ENCODE measurements at places on chromosomes 3 and 15. TPM values are rescaled to one million over a fixed set of nuclear protein-coding genes. Genes with fewer than 3 reads are reported as not detected.

DNA sequence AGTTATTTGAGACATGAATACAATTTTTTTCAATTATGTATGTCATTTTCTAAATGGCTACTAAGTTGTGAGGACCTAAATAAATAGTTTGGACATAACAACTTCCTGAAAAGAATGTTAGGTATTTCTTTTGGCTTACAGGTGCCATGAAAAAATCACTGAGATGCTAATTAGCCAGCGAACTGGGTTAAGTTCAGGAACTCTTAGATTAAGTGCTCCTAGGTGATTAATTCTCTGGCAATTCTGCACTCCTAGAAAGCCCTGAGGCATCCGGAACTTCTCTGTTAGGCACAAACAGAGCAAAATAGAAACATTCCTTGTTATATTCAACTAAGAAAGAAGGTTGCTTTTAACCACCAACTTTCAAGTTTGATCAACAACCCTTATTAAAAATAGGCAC lies 192.3 kb downstream of the STAG1 start:
- no peak overlapping the region for H3K27ac ChIP-seq
- no peaks in the 10 kb centered on the region for H3K27me3 ChIP-seq
- H3K4me1 ChIP-seq: no peaks in the 10 kb centered on the region
- DNase-seq: no peak
- H3K4me3 ChIP-seq: no peak overlapping the region

DNA sequence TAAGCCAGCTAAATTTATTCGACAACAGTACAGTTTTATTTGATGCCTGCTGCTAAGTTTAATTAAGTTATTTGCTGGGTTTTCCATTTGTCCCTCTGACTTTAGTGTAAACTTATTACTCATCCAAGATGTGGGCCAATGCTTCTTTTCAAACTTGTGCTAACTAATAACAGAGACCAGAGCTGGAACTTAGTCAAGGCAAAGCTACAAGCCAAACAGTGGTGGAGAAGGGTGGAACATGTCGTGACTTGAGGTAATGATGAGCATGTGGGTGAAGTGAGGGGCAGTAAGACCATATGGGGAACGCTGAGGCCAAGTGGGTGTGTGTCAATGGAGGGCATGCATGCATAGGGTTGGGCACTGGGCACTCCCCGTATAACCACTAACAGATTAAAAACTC lies 63.9 kb downstream of the NMD3 start:
- H3K36me3 ChIP-seq: no peaks in the 10 kb centered on the region
- H3K4me1 ChIP-seq: no peaks in the 10 kb centered on the region
- no peak overlapping the region for H3K27ac ChIP-seq
- no peak overlapping the region for H3K4me3 ChIP-seq

GRCh38 chr3:13074006-13074375 lies 762 bp upstream of the IQSEC1 start:
- H3K4me3 ChIP-seq: no peak overlapping the region
- H3K36me3 ChIP-seq: no peaks in the 10 kb centered on the region
- H3K27me3 ChIP-seq: no peaks in the 10 kb centered on the region
- no peak overlapping the region for H3K27ac ChIP-seq

GPR27 gene
- 1.0 TPM for polyA plus RNA-seq

DNA sequence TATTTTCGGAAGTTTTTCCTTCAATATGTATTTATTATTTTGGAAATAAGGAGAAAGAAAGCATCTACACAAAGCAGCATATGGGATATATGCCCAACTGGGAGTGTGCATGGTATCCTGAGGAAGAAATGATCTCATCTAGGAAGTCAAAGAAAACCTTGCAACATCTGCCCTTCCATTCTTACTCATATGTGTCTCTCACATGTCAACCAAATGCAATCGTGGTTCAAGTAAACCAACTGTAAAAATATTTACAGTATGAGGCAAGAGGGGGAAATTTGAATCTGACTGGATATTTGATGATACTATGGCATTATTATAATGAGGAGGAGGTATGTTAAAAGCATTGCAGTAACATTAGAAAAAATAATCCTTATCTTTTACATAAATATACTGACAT lies 3.2 kb upstream of the SCG3 start:
- DNase-seq: no peak

GRCh38 chr3:55173504-55173903 lies 245.6 kb upstream of the LRTM1 start:
- H3K27ac ChIP-seq: no peak overlapping the region
- H3K4me3 ChIP-seq: no peak overlapping the region
- H3K4me1 ChIP-seq: no peaks in the 10 kb centered on the region
- peaks cover 2% of the 10 kb centered on the region for H3K27me3 ChIP-seq

TMIE gene
- polyA plus RNA-seq: not detected

GP9 gene
- polyA plus RNA-seq: not detected

GRCh38 chr3:158403013-158403412 lies 168.0 kb upstream of the MLF1 start:
- H3K4me3 ChIP-seq: no peak overlapping the region
- no peaks in the 10 kb centered on the region for H3K4me1 ChIP-seq
- no peaks in the 10 kb centered on the region for H3K27me3 ChIP-seq
- no peak overlapping the region for H3K27ac ChIP-seq
- no peaks in the 10 kb centered on the region for H3K36me3 ChIP-seq

RASGRP1 gene
- 3.0 TPM for polyA plus RNA-seq

GRCh38 chr3:29649815-29650547 lies 369.1 kb downstream of the RBMS3 start:
- no peak overlapping the region for H3K27ac ChIP-seq
- no peak overlapping the region for H3K4me3 ChIP-seq
- no peaks in the 10 kb centered on the region for H3K36me3 ChIP-seq
- no peak for DNase-seq
- H3K4me1 ChIP-seq: no peaks in the 10 kb centered on the region

DNA sequence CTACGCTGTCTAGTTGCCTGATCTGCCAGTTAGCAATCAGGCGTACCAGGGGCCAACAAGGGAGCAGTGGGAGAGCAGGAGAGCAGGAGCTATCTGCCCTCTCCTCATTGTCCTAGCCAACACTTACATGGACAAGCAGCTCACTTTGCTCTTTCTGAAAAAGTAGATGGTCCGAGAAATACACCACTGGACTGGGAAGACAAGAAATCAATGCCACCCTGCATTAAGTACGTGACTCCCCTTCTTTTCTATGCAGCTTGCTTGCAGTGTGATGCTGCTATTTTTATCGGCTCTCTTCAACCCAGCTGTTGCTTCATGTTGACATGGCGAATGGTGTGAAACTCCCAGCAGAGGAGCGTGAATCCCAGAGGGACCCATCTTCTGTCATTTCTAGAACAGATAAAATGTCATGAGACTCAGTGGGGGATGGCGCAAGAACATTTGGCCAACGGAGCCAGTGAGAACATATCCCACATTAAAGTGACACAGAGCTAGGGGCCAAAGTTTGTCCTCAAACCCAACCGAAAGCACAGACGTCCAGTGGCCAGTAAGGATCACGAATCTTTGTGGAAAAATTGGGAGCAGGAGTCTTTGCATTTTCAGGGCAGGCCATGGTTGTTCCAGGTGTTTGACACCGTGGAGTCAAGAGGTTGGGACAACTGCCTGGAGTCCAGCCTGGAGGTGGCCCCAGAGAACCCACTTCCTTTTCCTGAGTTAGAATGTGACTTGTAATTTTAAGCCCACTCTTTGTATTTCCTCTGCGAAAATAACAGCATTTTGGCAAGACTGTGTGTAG lies 53.7 kb upstream of the MEF2A start:
- no peaks in the 10 kb centered on the region for H3K27me3 ChIP-seq
- no peak for DNase-seq
- H3K4me1 ChIP-seq: no peaks in the 10 kb centered on the region
- no peak overlapping the region for H3K27ac ChIP-seq
- no peaks in the 10 kb centered on the region for H3K36me3 ChIP-seq

RBMS3 gene
- polyA plus RNA-seq: 0.81 TPM

GRCh38 chr3:37291275-37291700 lies 116.9 kb upstream of the LRRFIP2 start:
- no peaks in the 10 kb centered on the region for H3K4me1 ChIP-seq
- no peak overlapping the region for H3K27ac ChIP-seq
- DNase-seq: no peak
- no peak overlapping the region for H3K4me3 ChIP-seq
- no peaks in the 10 kb centered on the region for H3K27me3 ChIP-seq

DNA sequence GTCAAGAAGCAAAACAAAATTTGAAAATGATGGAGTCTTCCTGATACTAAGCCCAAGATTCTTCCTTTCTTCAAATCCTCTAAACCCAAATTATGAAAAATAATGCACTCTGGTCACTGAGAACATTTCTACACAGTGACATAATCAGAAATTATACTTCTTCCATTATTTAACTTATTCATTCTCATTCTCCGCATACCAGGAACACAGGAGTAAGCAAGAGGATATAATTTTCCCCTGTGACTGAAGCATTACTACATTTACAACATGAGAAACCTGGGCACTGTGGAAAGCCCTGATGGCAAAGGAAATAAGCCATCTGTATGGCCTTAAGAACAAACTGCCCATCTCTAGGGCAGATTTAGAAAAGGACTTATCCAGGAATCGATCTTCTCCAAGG lies 47.0 kb downstream of the EXD1 start:
- no peaks in the 10 kb centered on the region for H3K4me1 ChIP-seq
- no peaks in the 10 kb centered on the region for H3K27me3 ChIP-seq
- no peak for DNase-seq
- H3K36me3 ChIP-seq: no peaks in the 10 kb centered on the region
- no peak overlapping the region for H3K27ac ChIP-seq

RTP4 gene
- polyA plus RNA-seq: 11.2 TPM

DNA sequence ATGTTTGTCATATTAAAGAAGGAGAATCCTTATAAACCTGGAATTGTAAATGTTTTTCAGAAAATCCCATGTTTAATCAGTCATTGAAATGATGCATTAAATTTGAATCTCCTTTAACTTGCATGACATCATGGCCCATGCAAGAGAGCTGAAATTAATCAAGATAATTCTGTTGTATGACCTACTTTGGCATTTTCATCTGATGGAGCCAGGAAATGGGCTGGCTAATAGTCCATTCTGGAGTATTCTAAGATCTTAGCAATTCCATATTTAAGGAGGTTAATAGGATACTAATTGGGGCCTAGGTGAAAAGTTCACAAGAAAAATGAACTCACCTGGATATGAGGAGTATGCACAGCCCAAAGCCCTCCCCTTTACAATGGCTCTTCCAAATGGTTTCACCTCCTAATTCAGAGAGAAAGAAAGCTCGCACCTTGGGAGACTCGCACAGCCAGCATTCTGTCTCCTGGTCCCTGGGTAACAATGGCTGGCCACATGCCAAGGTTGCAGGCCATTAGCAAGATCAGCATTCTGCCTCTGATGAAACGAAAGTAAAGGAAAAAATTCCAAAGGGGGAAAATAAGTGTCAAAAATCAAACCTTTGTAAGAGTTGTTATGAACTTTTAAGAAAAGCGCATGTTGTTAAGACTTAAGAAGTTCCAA lies 786.4 kb downstream of the MCTP2 start:
- H3K4me1 ChIP-seq: no peaks in the 10 kb centered on the region
- H3K36me3 ChIP-seq: no peaks in the 10 kb centered on the region
- no peak overlapping the region for H3K27ac ChIP-seq
- DNase-seq: peak; percentile 24

RTP3 gene
- polyA plus RNA-seq: not detected

ANKUB1 gene
- polyA plus RNA-seq: not detected

DNA sequence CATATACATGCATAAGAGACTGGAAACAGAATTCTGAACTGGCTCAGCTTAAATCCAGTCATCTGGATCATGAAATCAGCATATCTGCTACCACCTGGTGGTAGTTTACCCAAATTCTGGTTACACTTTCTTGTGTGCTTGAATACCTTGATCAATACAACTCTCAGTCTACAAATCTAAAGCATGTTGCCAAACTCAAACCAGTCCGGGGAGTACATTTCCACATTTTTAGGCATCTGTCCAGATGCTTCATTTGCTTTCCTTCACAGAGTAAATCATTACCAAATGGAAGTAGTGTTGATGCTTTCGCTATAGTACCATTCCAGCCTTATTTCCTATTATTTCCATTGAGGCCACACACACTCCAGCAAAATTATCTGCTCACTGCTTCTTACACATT lies 126.4 kb downstream of the P2RY1 start:
- no peak overlapping the region for H3K27ac ChIP-seq
- peak; percentile 35 for DNase-seq
- no peaks in the 10 kb centered on the region for H3K36me3 ChIP-seq

DNA sequence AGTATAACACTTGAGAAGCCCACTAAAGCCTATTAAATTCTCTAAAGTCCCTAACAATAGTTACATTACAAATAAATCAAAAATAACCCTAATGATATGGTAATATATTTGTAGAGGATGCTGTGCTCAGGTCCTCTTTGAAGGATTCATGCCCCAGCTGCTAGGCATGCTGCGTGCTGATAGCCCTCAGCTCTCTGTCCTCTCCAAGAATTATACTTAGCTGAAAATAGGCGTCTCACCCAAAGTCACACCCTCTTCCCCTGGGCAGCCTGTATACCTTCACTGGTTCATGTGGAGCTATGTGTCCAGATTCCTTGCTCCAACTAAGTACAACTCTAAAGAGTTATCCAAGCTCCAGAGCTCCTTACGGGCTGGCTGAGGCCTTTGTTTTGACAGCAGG lies 312.5 kb upstream of the ZNF385D start:
- no peak for DNase-seq
- H3K4me3 ChIP-seq: no peak overlapping the region
- H3K4me1 ChIP-seq: no peaks in the 10 kb centered on the region
- no peaks in the 10 kb centered on the region for H3K27me3 ChIP-seq
- H3K27ac ChIP-seq: no peak overlapping the region

ISG20 gene
- polyA plus RNA-seq: 434 TPM

TMEM212 gene
- polyA plus RNA-seq: not detected

DNA sequence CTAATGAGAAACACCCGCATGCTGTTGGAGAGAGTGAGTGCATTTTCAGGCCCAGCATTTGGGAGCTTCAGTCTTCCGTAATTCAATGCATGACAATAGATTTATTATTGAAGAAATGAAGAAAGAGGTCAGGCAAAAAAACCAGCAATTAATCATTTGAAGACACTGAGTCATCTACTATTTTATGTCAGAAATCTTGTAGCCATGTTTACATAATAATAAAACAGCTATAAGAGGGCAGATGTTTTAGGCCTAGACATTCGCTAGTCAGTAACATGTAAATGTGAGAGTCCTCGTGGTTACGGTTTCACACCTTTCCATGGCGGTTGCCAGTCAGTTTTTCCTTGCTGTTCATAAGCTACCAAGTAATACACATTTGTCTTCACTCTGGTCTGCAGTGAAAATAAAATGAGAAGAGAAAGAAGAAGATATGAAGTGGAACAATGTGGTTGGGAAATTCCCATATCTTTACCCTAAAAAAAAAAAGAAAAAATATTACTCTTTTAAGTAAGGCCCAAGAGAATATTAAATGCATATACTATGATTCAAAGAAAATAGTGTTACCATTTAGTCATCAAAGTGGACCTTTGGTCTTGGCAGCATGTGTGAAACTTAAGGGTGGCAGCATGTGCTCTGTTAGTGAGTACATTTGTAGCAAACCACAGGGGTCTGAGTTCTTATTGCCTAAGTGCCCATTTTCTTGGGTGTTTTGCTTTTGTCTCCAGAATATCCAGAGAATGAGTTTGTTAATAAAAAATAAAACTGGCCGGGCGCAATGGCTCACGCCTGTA lies 140.5 kb upstream of the TBL1XR1 start:
- no peaks in the 10 kb centered on the region for H3K36me3 ChIP-seq
- DNase-seq: peak; percentile 75
- no peak overlapping the region for H3K4me3 ChIP-seq

Measured in small intestine (tissue), 16 donors.